Karpas-422 (cell line): ENCODE measurements at places on chromosomes 4 and X. TPM values are rescaled to one million over a fixed set of nuclear protein-coding genes. Genes with fewer than 3 reads are reported as not detected.

Gene PAGE2B
- total RNA-seq: not detected in 2 replicates

Gene BMX
- total RNA-seq: 8.2 and 11.1 TPM in 2 replicates

Gene STATH
- not detected in 2 replicates for total RNA-seq

Gene CXCL5
- not detected in 2 replicates for total RNA-seq

Gene TMEM255A
- 0.63 and 0.87 TPM in 2 replicates for total RNA-seq

Gene AFF2
- 80.7 and 231 TPM in 2 replicates for total RNA-seq

GRCh38 chr4:137116144-137116543, 416.1 kb downstream of the PCDH18 start:
- DNase-seq: no peak

DNA sequence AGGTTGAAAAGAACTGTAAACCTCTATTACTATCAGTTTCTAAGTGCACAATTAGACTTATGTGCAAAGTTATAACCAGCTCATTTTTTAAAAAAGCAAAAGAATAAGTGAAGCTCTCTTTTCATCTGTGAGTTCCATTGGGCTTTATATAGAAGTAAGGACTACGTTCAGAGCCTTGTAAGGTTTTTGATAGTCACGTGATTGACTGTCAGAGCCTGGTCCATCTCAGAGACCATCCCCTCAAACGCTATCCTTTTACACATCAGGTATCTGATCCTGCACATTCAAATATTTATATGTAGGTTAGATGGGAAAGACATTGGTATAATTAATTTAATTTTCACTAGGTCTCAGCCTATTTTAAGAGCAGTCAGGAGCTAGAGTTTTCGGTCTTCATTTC, 279.3 kb downstream of the INPP4B start:
- DNase-seq: no peak

DNA sequence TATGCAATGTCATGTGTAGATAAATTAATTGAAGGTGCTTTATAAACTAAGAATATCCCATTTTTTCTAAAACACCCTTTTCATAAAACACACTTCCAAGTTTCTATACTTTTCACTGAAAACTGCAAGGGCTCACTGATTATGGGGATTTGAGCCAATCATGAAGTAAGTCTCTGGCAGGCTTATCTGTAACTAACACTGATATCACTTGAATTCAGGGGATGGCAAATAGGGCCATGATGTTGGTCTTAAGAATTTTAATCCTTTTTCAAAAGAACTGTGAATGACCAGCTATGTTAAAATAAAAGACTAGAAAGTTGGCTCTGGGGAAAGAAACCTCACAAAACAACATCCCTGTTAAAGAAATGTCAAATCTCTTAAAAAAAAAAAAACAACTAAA, 13.0 kb upstream of the SEC24D start:
- no peak for DNase-seq

GRCh38 chr4:139845453-139846093, 180.0 kb downstream of the MGST2 start:
- DNase-seq: no peak

DNA sequence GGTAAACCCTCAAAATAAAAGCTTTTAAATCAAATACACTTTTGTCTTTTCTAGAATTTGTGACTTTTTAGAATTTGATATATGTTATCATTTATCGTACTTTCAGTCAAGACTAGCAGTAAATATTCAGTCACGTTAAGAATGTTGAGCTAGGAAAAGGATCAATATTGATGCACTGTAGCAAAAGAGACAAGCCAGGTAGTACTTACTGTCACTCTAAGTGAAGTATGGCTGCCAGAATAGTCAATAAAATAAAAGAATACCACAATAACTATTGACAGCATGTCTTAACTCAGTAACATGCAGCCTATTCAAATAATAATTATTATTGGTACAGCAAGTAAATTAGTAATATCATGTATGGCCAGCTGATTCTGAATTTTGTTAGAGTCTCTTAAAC, 43.6 kb upstream of the GPRIN3 start:
- no peak for DNase-seq
